RCC 7860 (cell line): ENCODE measurements at places on chromosomes 16 and 17.

GRCh38 chr17:40297511-40297910, 9.8 kb downstream of the CDC6 start:
- DNase-seq: no peak

- DNase-seq: peak; percentile 50
Measured at GRCh38 chr17:47776330-47777197, 43.5 kb downstream of the TBX21 start.

DNA sequence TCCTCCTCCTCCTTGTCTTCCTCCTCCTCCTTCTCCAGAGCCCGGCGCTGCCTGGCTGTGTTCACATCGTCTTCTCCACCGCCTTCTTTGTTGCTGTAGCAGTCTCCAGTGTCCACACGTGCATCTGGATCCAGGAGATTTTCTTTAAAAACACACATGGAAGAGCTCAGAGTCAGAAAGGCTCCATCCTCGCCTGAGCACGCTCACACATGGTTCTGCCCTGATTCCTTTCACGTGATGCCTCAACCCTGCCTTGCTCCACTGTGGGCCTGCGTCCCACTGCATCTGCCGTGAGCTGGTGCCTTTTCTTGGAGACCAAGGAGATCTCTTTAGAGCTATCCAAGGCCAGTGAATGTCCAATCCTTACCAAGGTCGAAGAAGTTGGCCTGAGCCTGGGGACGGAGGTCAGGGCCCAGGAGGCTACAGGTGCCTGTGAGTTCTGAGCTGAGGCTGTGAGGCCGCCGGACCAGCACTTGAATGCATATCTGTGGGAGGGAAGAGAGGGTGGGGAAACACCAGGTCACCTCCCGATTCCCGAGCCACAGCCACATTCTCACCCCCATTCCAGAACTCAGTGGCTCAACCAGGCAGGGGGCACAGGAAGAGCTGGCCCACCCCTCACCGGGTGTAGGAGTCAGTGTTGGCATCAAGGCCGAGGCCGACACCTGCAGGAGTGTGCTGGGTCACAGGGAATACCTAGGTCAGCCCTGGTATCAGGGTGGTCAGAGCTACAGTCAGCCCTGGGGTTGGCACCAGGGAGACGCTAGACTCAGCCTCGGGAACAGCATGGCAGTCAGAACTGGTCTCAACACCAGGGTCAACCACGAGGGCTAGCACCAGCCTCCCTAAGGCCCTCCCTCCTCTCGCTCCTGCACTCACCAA, 37.6 kb downstream of the HASPIN start:
- no peak for DNase-seq

DNA sequence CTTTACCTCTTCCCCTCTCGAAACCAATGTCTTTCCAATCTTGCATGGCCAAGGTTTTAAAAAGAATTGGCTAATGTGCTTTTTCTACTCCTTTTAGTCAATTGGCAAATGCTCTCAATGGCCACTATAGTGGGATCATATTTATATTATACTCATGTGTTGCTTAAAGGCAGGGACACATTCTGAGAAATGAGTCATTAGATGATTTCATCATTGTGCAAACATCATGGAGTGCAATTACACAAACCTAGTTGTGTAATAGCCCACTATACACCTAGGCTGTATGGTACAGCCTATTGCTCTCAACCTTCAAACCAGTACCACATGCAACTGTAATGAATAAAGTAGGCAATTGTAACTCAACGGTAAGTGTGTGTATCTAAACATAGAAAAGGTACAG, 180.9 kb downstream of the HS3ST3A1 start:
- peak; percentile 72 for DNase-seq
